ENCODE measurements at places on chromosomes 6 and 20. TPM values are rescaled to one million over a fixed set of nuclear protein-coding genes. Genes with fewer than 3 reads are reported as not detected.

PBOV1 gene
- total RNA-seq = not detected

DNA sequence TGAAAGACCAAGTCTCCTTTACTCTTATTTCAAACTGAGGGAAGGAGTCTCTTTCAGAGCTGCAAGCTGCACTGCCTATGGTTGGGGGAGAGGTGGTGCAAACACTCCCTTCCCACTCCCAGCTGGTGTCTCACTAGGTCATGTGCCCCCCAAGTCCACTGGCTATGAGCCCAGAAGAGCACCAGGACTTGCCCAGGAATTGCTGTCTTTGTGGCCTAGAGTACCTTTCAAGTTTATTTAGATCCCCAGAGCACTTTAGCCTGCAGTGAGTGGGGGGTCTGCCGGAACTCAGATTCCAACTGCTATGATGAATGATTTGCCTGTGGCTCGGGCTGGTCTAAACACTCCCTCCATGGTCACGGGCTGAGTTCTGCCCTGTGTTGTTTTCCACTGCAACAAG lies 192.6 kb upstream of the CITED2 start:
- no peak for DNase-seq

DNA sequence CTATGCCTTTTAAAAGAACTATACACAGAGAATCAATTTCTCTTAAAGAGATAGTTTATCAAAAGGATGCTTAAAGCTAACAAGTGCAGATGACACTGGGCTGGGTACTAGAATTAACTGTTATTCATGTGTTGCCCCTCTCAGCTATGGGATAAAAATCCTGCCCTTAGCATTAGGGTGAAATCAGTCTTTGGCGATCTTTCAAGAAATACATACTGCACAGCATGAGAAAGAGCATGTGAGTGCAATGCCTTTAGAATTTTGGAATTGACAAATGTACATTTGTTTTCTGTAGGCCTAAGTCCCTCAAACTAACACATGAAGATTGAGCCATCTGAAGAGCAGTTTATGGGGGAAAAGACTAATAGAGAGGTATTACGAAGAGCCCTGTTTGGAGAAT lies 115.4 kb downstream of the ZFP64 start:
- DNase-seq = no peak

DNA sequence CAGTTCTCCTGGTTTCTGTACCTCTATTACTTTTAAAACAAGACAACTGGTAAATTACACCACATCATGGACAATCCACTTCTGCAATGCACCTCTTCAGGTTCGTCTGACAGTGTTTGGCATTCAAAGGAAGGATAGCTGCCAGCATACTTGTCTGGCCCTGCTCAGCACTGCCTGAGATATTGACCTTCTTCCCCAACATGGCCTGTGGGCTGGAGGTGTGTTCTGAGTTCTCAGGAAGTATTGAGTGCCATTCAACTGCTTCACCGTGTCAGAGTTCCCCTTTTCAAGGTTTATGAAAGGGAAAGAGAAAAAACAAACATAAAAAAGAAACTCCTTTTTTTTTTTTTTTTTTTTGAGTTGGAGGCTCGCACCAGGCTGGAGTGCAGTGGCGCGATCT lies 267.9 kb upstream of the SASH1 start:
- no peak for DNase-seq

MCCD1 gene
- total RNA-seq = not detected

ADGB gene
- not detected for total RNA-seq

SLC22A3 gene
- 0.06 TPM for total RNA-seq

DNA sequence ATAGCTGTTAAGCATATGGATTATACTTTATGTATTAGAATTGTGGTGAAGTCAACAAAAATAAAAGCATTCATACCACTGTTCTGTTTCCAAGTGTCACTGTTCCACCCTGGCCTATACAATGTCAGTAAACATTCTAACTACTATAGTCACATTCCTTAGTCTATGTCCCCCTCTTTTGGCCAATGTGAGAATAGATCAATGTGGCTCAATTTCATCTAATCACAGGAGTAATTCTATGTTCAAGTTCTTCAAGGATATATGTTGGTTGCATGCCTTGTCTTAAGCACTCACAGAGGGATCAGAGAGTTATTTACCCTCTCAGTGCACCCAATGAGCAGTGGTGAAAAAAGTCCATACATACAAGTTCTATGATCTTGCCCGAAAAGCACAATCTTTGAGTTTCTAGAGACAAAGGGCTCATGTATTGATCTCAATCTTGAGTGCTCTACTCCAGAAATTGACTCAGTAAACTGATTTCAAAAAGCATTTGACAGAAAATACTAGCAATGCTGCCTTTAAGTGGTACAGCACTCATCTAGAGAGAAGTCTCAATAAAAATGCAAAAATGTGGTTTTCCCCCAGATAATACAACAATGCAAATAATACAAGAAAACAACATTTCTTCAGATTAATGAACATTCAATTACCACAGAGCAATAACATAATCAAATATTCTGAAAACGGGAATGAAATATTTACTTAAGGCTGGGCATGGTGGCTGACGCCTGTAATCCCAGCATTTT lies 16.5 kb downstream of the SMLR1 start:
- DNase-seq = peak; percentile 50

FERMT1 gene
- 1.3 TPM for total RNA-seq

DNA sequence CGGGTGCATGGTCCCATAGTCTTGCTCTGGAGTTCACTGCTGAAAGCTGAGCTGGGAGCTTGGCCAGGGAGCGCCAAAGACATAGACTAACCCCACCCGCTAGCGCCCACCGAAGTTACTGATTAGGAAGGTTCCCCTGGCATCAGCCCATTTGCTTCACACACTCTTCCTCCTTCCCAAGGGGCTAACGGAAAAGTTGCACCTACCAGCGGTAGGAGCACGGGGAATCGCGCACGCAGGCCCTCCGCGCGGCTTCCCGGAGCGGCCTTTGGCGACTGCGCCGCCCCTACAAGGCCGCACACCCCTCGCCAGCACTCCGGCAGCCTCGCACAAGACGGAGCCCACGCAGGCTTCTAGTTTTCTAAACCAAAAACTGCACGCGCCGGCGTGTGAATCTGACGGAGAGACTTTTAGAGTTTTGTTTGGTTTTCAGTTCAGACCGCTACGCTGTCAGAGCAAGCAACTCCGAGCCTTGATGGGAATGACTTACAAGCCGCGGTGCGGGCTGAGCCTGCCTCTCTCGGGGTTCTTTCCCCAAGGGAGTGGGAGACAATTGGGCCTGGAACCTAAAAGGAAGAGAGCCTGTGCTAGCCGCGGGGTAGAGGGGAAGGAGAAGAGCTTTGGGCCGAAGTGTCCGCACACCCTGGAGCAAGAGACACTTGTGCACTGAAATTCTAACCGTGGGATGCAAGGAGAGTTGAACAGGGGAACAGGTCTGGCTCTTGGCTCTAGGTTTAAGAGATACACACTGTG lies 891 bp upstream of the POU3F2 start:
- peak; percentile 76 for DNase-seq

DNA sequence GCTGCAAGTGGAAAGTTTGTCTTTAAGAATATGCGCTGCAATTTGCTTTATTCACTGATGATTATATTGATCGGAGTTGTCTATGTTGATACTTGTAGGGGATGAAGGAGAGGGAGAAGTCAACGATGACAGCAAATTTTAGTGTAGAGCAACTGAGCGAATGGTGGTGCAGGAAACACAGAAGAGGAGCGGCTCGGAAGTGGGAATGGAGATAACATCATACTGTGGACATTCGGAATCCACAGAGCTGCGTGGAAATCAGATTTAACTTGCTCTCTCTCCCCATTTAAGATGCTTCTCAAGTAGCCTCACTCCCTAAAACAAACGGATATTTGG lies 722 bp upstream of the TMEM14B start:
- DNase-seq = no peak

- no peak for DNase-seq
These were observed 116.2 kb downstream of the PFDN4 start for GRCh38 chr20:54324041-54324440.

IL20RA gene
- total RNA-seq = not detected

GHRH gene
- total RNA-seq = not detected

PDYN gene
- 0.12 TPM for total RNA-seq

GRCh38 chr20:13245250-13245723 lies 24.2 kb downstream of the ISM1 start:
- no peak for DNase-seq

DNA sequence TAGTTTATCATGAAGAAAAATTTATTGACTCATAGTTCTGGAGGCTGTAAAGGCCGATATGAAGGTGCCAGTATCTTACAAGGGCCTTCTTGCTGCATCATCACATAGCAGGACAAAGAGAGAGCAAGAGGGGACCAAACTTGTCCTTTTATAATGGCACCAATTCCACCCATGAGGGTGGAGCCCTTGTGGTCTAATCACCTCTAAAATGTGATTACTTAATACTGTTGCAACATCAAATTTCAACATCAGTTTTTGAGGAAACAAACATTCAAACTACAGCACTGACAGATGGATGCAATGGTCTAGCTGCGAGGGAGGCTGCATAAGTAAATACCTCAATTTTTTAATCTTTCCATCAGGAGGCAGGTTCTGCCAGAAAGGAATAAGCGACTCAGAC lies 76.7 kb upstream of the LAMA2 start:
- DNase-seq = no peak

- DNase-seq = no peak
These were observed 437.0 kb downstream of the BTBD3 start for GRCh38 chr20:12354725-12355124.

GRCh38 chr20:3777716-3778629 lies 3.3 kb downstream of the SPEF1 start:
- peak; percentile 81 for DNase-seq

DNA sequence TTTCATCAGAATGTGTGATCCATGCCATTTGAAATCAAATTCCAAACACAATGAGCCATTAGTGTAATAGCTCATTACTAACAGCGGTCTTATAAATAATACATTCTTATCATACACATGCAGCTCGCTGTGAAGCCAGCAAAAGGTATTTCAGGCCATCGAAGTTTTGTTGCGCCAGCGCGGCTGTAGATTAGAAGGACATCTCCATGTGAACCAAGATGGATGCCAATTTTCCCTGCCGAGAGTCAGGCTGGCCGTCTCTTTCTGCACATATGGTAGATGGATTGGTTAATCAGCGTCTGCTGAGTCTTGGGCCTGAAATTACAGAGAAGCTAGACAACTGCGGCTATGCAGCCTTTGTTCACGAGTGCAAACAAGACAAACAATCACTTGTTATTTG lies 44.1 kb downstream of the CFAP61 start:
- no peak for DNase-seq

OR2H1 gene
- not detected for total RNA-seq

RIPOR3 gene
- total RNA-seq = 1.2 TPM

DNA sequence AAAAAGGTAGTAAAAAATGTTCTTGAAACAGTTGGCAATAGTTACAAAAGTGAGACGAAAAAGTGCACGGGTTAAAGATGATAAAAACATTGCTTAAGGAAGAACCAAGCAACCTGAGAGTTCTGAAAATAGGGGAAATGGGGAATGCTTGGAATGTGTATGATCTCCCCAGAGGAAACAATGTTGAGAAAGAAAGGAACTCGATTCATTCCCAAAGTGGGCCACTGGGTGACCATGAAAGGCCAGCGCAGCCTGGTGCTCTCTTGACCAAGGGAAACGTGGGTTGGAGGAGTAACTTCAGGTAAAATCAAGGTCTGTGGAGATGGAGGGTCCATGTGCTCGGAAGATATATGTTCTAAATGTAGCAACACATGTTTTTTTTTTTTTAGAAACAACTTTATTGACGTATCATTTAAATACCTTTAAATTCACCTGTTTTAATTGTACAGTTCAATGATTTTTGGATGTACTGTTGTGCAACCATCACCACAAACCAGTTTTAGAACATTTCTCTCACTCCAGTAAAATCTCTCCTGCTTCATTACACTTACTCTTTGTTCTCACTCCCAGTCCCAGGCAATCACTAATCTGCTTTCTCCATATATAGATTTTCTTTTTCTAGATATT lies 34.5 kb upstream of the CEP85L start:
- DNase-seq = peak; percentile 41

DNA sequence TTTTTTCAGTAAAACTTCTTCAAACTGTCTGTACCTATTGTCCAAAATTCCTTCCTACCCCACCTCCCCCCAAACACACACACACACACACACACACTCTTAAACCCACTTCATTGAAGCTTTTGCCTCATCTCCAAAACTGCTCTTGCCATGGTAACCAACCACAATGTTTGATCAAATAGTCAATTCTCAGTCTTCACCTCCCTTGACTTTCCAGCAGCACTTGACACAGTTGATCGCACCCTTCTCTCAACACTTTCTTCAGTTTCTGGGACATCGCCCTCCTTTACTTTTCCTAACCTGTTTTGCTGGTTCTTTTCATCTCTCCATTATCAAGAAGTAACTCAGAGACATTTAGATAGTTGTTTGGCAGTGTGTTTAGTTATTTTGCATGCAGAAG lies 71.5 kb upstream of the COL21A1 start:
- DNase-seq = no peak

JPH2 gene
- total RNA-seq = not detected

DNA sequence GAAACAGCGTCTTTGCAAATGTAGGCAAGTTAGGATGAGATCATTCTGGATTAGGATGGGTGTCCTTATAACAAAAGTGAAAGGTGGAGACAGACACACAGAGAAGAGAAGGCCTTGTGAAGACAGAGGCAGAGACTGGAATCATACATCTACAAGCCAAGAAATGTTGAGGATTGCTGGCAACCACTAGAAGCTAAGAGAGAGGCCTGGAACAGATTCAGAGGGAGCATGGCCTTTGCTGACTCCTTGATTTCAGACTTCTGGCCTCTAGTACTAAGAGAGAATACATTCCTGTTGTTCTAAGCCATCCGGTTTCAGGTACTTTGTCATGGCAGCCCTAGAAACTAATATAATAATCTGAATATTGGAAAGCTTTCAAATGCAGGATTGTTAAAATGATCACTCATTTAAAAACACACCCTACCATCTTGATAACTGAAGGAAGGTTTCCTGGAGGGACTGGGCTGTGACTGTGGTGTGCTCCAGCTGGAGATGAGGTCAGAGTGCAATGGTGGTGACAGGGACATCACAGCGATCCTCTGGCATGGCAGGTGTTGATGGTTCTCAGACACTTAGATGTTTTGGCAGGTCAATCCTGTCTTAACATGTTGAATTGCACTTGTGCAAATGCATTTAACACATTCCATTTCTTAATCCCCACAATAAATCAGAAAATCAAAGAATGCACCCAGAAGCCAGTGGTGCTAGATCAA lies 25.1 kb downstream of the CD83 start:
- DNase-seq = no peak

BHLHE23 gene
- total RNA-seq = 0.22 TPM

POPDC3 gene
- 8.2 TPM for total RNA-seq

DNA sequence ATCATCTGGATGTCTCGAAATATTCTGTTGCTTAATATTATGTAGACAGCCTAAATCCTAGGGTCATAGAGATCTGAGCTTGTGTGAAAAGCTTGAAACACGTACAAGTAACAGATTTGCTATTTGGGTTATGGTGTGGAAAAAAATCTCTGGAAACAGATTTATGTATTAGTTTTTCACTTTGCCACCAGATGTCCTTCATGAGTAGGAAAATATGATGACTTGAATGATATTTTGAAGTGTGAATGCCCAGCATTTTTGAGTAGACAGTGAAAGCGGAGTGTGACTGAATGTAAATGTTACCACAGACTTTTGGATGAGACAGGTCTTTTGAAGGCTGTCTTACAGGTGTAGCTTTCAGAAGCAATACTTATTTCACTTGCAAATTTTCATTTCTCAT lies 4.2 kb upstream of the BMP6 start:
- no peak for DNase-seq

Measured in neural progenitor cell (in vitro differentiated cells).